ELR (cell line): ENCODE measurements at places on chromosomes 1 and 21.
A peak's percentile ranks its signal among the peaks of the same experiment; 100 is the strongest.

DNA sequence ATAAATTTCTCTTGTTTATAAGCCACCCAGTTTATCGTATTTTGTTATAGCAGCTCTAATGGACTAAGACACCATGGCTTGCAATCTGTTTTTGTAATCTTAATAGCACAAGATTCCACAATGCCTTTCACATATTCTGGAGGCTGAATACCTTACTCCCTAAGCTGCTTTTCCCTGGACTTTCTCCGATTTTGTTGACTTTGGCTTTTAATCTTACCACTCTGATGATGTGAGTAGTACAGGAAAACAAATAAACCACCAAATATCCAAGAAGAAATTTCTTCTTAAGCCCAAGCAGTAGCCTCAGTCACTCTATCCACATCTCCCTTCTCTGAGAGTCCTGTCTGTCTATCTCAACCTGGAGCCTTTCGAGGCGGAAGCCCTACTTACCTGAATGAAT is 838.6 kb downstream of the LTN1 start:
- DNase-seq, result no peak

DNA sequence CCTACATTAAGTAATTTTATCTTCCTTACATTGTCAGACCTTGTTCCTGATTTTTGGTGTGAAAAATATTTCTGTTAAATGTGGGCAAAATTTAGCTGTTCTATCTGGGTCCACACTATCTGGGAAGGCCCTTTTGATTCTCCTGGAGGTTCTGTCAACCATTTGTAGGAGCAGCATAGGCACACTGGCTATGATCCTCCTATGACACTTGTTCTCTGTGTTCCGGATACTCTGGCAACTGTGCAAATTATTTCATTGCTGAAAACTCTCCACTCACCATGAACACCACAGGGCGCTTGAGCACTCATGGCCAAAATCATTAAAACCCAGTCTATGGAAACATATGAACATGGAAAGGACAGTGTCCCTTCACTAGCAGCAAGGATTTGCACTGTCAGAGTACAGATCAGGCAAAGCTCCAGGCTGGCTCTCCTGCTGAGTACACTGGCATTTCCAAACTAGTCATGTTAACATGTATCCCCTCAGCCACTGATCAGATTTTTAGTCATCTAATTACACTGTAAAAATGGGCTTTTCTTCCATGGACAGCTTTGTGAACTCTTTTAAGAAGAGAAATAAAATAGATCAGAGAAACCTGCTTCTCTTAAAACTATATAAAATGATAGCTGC is 43.9 kb upstream of the SGIP1 start:
- DNase-seq, result peak; percentile 41

DNA sequence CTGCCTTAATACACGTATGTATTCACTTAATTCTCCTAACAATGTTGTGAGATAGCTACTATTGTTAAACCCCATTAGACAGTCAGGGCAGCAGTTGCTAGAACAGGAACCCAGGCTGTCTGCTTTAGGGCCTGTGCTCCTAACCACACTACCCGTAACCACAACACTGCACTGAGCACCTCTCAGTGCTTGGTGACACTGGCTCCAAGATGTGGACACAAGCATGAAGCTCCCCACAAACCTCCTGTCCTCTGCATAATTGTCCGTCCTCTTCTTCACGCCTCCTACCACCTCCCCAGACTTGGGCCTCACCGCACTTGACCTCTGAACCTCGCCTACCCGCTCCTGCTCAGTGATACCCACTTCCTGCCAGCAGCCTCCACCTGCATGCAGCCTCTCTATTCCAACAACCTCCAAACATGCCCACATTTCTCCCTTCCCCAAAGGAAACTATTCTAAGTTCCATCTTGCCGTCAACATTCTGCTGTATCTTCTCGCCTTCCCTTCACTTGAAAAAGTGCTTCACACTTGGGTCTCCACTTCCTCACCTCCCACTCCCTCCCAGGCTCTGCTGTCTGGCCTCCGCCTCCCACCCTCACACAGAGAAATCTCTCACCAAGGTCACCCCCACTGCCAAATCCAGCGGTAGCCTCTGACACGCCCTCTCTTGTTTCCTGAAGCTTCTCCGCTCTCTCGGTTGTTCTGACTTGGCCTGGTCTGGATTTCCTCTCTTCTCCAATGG is 14.6 kb upstream of the AHDC1 start:
- DNase-seq, result no peak

- DNase-seq, result no peak
These were observed 17.6 kb upstream of the ALDH4A1 start for GRCh38 chr1:18919956-18920355.

DNA sequence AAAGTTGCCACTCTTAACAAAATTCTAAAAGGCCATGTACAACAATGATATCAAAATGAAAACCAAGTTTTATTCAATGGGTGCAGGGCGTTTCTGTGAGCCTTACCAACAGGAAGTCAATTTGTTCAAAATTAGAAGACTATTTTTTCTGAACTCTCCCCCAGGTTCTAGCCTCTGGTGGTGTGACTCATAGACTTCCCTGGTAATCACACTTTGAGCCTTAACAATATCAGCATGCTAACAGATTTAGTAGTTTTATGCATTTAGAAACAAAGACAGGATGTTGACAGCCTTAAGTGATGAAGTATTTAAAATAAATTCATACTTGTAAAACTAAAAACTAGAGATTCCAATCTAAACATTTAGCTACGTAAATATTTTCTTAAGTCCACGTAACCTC is 88.4 kb downstream of the LRRC8C start:
- peak; percentile 80 for DNase-seq
